ENCODE measurements at places on chromosomes 5 and 9.

DNA sequence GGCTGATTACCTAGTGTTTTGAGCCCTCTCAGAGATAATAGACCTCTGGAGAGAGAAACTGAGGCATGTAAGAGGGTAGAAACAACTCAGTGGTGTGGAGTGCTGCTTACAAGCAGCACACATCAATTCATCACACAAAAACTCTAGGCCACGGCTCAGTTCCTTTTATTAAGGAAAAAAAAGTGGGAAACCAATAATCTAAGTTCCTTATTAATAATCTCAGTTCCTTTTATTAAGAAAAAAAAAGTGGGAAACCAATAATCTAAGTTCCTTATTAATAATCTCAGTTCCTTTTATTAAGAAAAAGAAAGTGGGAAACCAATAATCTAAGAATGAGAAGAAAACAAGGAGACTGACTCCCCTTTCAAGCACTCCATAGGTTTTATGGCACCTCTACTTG is 28.0 kb downstream of the TXNDC8 start:
- no peak for DNase-seq

DNA sequence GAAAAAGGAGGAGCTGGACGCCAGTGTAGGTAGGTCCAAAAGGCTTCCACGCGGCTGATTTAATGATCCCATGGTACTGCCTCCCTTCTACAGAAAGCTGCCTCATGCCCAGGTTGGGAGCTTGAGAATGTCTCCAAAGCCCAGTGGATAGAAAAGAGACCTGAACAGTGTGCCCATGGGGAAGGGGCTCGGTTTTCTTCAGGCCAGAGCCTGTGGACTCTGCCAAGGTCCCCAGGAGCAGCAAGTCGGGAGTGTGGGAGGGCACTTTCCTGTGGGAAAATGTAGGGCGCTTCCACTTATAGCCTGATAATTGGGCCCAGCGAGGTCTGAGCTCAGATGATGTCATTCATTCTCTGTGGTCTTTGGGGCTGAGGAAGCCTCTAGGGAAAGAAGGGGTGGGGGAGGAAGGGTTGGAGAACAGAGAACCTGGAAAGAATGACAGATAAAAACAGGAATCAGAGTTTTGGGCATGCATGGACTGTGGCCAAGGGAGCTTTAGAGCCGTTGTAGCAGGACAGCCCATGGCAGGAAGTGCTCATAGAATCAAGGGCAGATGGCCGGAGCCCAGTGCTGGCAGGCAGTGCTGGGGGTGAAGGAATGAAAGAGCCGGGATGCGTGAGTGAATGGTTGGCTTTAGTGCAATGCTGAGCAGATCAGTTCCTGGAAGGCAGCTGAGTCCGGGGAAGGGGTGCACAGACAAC is 42.5 kb upstream of the SH3PXD2B start:
- DNase-seq: no peak

- no peak for DNase-seq
These were observed 410.3 kb upstream of the RGMB start for GRCh38 chr5:98363157-98363556.

DNA sequence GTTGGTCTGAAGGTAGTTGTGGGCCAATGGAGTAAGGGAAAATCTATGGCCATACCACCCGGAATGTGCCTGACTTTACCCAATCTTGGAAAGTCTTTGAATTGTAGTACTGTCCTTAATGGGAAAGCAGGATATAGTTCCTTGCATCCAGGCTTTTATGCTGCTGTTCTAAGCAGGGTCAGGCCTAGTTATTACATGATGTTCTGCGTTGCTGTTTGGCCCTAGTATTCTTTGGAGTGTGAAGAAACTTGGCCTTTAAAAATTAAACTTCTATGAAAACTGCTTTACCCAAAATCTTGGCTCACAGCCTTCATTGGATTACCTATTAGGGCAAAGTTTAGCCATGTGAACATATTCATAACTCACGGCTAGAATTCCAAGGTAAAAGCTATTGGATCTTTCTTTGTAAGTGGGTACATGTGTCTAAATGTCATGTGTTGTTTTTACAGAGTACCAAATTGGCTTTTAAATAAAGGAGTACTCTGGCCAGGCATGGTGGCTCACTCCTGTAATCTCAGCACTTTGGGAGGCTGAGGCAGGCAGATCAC is 211.1 kb downstream of the DTWD2 start:
- no peak for DNase-seq

DNA sequence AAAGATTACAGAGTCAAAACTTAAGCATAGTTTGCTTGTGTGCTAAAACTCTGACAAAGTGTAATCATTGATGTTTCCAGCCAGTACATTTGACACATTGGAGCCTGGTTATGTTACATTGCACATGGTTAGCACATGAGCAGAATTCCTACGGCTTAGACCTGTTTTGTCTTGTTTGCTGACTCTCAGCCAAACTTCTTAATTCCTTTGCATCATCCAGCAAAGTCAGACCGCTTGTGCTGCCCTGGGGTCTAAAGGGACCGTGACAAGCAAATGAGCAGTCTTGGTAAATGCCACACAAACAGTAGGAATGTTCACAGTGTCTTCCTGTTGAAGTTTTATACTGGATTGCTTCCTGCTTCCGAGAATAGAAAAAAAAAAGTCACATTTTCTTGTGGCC is 72.0 kb upstream of the ENTREP1 start:
- no peak for DNase-seq

DNA sequence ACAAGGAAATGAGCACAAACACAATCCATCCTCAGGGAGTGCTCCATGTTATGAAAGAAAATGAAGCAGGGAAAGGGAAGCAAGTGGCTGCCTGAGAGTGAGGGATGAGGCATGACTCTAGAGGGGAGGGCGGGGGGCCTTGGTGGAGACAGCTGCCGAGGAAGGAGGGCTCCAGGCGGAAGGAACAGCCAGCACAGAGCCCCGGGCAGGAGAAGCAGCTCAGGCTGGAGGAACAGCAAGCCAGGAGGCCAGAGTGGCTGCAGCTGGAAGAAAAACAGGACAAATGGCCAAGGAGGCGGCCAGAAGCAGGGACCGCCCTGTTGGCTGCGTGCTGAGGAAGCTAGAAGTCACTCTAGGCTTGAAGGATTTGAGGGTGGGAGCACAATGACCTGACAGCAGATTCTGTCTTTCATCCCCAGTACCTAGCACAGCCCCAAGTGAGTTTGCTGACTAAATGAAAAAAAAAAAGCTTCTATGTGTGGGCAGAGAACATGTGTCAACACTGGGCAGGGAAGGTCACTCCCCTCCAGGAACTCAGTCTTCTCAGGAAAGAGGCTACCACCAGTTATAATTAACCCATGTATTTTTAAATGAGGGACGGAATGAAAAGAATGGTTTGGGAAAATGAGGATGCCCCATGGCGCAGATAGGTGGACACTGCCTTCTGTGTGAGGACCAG is 142.8 kb downstream of the DCP2 start:
- no peak for DNase-seq

- no peak for DNase-seq
These were observed 121.4 kb downstream of the DPYSL3 start for GRCh38 chr5:147388184-147389108.

DNA sequence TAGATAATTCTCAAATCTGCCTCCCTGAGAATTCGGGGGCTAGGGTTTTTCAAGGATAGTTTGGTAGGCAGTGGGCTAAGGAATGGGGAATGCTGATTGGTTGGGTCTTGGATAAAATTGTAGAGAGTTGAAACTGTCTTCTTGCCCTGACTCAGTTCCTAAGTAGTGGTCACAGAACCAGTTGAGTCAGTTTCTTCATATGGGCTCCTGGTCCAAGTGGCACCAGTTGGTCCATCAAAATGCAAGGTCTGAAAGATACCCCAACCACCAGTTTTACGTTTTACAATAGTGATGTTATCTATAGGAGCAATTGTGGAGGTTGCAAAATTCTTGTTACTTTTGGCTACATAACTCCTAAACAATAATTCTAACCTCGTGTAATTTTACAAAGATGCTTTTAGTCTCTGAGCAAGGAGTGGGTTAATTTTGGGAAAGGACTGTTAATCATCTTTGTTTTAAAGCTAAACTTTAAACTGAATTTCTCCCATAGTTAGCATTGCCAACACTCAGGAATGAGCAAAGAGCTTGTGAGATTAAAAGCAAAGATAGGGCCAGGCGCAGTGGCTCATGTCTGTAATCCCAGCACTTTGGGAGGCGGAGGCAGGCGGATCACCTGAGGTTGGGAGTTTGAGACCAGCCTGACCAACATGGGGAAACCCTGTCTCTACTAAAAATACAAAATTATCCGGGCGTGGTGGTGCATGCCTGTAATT is 7.7 kb downstream of the CDK7 start:
- DNase-seq: no peak

DNA sequence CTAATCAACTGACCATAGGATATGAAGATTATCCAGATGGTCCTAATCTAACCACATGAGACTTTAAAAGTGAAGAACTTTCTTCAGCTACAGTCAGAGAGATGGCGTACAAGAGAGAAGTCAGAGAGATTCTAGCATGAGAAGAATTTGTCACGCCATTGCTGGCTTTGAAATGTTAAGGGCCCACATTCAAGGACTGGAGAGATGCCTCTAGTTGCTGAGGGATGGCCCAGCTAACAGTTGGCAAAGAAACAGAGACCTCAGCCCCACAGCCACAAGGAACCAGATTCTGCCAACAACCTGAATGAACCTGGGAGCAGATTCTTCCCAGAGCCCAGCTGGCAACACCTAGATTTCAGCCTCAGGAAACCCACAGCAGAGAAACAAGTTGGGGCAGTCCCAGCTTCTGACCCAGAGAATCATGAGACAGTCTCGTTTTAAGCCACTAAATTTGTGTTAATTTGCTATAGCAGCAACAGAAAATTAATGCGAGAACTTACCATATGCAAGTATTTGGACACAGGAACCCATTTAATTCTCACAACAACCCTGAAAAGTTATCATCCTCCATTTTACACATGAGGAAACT is 132.0 kb downstream of the MLLT3 start:
- no peak for DNase-seq

DNA sequence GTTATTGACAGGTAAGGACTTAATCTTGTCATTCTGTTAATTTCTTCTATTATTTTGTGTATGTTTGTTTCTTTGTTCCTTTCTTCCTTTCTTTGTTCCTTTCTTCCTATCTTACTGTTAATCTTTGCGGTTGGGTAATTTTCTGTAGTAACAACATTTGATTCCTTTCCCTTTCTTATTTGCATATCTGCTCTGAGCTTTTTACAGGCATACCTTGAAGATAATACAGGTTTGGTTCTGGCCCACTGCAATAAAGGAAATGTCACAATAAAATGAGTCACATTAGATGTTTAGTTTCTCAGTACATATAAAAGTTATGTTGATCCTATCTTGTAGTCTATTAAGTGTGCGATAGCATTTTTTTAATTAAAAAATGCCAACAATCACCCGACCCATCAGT is 440.7 kb downstream of the NFIB start:
- DNase-seq: no peak

DNA sequence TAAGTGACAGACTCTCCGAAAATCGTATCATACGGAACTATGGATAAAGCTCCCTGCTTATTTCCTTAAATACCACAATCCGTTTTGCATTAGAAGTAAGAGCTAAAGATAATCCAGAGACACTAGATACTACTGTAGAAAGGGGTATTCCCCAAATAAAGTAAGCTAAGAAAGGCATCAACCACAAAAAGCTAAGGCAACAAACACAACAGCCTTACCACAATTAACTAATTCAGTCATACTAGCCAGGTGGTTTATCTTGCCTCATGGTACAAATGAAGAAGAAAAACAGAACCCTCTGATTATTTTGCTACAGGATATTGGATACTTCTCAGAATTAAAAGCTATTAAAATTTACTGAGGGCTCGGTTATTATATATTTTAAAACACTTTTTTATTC is 14.1 kb downstream of the ERP44 start:
- DNase-seq: no peak

- DNase-seq: no peak
These were observed 110.9 kb downstream of the LIFR start for GRCh38 chr5:38445374-38446028.

DNA sequence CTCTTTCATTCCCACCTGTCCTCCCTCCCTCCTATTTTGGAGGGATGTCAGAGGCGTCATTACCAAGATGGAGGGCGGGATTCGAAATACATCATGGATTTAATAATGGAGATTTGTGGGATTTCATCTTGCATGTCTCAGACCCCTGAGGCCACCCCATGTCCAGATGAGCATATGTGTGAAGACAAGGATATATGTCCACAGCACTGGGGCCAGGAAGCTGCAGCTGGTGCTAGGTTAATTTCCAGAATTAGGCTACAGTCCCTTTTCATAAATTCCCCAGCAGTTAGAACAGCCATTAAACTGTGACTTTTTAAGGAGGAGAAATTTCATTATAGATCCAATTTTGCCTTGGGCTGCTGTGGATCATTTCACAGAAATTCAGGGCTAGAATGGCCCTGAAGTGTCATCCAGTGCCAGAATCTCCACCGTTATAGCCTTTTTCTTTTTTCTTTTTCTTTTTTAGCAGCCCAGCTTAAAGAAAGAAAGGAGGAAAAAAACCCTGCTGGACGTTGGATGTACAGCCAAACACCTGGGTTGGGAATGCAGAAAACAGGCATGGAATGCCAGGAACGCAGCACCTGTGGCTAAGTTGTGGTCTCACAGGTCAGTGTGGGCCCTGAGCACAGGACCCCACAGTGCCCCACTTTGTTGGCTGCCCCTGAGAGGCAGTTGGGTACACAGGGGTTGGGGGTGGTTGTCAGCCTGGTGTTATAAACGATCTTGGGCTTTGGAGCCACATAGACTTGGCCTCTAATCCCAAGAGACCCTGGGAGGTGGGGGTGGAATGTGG is 50.2 kb upstream of the CXCL14 start:
- no peak for DNase-seq

DNA sequence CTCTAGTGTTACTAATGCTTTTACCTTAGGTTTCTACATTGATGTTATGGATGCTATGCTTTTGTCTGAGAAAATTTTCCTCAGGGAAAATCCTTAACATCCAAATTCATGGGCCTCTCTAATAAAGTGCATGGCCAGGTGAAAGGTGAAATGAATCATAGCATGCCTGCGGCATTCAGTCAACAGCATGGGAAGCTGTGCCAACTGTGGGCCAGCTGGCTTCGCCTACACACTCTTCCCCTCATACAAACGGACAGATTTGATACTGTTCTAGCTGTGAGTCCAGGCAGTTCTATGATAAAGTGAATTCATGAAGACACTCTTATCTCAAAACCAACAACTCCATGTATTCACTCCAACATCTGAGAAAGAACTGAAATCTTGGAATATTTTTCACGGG is 374.1 kb downstream of the PLK2 start:
- DNase-seq: no peak

DNA sequence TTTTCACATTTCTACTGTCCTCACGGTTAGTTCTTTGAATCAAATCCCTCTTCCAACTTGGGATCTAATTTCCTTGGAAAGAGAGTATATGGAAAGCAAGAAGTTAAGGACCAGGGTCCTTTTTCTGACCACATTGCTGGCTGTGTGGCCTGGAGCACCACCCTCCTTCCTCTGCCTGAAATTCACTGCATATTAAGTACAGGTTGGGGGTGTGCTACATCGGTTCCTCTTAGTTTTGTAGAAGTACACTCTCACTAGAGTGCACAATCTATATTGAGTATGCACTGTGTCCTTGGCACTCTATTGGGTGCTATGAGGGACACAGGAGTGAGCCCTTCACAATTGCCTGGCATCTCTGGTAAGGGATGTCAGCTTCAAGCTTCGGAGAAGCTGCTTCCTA is 53.8 kb upstream of the KLF9 start:
- no peak for DNase-seq

Measured in activated CD4-positive, alpha-beta T cell treated with anti-CD3 and anti-CD28 coated beads for 24 hours (primary cell).